ENCODE measurements at places on chromosomes 3 and 15.
A peak's percentile ranks its signal among the peaks of the same experiment; 100 is the strongest.

DNA sequence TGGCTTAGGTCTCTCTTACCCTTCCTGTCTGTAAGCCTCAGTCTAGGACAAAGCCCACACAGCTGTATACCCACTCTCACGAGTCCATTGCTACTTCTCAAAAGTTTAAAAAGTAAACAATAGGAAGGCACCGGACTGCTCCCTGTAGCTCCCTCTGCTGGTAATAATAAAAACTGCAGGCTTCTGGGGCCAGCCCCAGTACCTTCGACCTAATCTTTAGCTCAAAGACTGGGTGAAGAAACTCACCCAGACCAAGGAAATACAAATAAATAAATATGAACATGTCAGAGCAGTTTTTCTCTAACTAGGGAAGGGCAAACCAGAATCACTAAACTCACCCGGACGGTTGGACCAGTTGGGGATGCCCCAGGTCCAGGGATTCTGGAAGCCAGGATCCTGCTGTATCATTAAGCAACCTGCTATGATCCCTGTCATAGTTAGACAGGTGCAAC, 5.0 kb downstream of the FAM219B start:
- peak; percentile 41 for ATAC-seq

DNA sequence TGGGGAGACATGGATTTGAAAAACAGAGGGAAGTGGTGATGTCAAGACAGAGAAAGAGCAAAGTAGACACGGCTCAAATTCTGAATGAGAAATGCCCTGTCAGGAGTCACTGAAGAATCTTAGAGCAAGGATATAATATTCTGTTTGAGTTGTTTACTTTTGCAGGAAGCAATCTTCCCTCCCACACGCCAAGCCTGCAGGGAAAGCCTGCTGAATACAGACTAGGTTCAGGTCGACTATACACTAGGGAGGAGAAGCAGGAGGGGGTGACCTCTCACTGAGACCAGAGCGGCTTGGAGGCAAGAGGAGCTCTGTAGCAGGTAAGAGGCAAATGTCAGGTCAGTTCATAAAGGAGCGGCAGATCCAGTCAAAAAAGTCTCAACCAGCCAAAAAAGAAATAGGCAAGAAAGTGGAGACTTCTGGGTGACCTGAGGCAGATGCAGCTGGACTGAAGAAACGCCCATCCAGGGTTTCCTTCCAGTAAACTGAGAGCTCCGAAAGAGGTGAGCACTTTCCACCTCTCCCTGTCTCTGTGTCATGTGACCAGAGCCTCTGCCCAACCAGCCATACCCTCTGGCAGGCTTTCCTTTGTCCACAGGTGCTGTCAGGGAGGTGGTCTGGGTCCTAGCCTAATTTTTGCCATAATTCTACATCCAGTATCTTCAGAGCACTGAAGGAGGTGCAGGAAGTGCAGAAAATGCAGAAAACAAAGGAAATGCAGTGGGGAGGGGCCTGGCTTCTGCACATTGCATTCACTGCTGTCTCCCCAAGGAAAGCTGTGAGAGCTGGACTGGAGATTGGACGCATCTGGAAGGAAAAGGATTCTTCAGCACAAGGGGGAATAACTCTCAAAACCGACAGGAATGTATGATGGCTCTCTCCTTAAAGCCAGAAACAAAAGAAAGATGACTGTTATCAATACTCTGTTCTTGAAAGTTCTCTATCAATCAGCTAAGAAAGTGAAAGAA, 37.8 kb upstream of the CTXND1 start:
- no peak for ATAC-seq

DNA sequence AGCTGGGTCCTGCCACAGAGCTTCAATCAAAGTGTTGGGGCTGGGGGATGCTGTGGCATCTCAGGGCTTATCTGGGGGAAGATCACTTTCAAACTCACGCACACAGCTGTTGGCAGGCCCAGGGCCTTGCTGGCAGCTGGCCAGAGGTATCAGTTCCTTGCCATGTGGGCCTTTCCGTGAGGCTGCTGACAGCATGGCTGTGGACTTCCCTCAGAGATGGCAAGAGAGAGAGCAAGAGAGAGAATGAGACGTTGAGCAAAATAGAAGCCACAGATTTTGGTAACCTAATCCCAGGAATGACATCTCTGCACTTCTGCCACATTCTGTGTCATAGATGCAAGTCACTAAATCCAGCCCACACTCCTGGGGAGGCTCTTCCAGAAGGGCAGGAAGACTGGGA, 91.0 kb downstream of the TPRG1 start:
- ATAC-seq = no peak

DNA sequence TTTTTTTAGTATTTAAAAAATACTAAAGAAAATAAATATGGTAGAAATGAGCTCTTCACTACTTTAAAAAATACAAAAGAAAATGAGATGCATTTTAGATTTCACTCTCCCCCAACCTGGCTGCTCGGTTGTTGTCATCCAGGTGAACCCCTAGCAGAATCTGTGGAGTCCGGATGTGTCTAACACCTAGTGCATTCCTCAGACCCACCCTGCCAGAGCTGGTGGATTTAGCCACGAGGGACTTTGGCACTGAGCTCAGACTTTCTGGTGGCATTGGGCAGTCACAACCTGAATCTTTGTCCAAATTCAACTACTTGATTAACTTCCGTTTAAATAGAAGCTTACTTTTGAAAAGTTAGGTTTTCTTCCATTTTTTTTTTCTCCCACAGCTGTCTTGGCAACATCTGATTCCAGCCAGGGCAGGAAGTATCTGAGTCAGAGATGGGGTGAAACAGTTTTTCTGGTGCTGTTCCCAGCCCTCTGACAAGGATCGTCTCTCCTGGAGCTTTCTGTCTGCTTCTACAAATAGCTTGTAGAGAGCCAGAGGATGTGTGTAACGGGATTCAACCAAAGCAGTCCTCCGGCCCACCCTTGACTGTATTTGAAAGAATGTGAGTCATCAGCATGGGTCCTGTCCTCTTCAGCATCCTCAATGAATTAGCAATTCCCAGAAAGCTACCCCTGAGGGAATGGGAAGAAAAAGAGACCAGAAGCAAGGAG, 301.8 kb upstream of the MCTP2 start:
- ATAC-seq = no peak

- ATAC-seq = no peak
Observed at GRCh38 chr3:193229851-193230420, 11.1 kb upstream of the PLAAT1 start.

DNA sequence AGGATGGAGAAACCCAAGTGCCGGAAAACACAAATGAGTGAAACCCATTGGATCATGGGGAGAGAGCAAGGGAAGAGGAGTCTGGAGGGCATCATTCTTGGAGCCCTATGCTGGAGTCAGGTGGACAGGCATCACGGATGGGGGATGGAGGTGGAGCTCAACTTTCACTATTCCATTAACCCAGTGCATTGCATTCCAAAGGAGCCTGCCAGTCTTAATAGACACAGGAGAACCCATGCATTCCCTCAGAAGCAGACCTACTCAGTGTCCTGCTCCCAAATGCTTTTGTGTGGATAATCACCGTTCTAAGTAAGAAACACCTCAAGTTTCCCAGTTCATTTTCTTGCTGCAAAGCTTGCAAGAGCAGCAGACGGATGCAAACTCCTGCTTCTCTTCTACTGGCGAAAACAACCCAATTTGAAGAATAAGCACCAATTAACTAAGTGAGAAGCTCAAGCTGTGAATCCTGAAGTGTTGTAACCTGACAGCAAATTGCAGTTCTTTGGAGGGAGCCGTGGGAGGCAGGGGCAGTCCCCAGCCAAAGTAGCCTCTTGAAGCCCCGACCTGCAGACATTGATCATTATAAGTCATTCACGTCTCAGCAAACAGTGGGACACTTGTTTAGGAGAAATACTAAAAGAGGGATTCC, 25.3 kb downstream of the SEMA5B start:
- ATAC-seq = no peak

- ATAC-seq = no peak
Observed at GRCh38 chr3:118818386-118818785, 216.3 kb downstream of the IGSF11 start.

DNA sequence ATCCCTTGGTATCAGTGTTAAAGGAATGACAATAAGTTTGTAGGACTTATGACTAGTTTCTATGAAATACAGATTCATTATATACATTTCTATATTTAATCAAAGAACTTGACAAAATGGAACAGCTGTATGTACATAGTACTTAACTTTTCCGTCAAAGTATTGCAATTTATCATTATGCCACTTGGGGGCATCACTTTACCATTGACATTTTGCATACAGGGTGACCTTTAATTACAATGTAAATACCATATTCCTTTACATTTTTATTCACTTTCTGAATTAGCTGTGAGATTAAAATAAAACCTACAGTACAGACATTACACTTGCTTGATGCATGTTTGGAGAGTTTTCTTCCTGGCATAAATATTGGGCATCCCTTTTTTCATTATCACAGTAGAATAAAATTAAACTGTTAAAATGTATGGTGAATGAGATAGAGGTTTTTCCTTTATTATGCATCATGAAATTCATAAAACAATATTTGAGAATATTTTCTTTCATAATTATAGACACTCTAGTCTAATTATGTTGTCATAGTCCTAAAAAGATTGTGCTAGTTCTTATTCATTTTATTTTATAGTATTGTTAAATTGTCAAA, 6.9 kb downstream of the NEK11 start:
- peak; percentile 83 for ATAC-seq

DNA sequence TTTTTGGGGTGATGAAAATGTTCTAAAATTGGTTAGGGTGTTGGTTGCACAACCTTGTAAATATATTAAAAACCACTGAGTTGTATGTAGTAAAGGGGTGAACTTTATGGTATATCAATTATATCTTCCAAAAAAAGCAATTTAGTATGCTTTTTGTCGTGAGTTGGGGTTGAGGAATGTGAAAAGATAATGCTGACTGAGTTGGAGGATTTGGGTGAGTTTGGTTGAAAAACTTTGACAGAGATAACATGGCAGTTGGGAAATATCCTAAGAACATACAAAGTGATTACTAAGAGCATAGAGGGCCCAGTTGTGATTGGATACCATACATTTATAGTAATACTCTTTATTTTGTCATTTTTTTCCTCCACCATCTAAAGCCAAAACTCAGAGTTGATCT, 33.6 kb downstream of the HMG20A start:
- ATAC-seq = no peak

GRCh38 chr3:31946484-31947081, 34.5 kb downstream of the OSBPL10 start:
- ATAC-seq = no peak

GRCh38 chr15:62977952-62978811, 64.4 kb upstream of the TPM1 start:
- ATAC-seq = peak; percentile 79

DNA sequence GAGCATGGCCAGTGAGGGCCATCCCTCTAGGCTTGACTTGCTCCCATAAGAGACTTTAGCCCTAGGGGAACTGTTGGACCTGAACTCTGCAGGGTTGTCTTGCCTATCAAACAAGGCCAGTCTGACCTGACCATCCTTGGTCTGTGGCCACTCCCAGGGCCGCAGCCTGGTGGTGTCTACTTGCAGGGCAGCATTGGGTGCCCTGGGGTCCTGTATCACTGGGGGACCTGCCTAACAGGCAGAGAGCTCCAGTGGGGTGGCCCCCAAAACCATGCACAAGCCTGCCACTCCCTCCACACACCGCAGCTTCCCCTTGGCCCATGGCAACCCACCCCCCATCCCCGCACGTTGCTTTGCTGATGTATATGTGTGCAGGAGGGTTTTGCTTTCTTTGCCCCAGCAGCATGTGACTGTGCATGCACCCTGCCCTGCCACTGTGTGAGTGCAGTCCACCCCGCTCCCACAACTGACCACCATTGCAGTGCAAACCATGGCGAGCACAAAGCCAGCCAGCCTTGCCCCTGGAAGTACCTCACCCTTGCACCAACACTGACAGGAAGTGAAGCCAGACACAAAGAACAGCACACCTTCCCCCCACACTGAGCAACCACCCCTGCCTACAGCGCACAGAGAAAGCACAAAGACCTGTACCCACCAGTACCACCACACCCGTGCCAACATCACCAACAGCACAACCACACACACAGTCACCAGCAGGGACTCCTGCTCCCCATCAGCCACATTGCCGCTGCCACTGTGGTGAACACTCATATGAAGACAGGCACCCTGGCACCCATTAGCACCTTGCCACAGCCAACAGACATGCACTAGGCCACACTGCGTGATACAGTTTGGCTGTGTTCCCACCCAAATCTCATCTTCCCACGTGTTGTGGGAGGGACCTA, 88.8 kb downstream of the SENP7 start:
- ATAC-seq = no peak

DNA sequence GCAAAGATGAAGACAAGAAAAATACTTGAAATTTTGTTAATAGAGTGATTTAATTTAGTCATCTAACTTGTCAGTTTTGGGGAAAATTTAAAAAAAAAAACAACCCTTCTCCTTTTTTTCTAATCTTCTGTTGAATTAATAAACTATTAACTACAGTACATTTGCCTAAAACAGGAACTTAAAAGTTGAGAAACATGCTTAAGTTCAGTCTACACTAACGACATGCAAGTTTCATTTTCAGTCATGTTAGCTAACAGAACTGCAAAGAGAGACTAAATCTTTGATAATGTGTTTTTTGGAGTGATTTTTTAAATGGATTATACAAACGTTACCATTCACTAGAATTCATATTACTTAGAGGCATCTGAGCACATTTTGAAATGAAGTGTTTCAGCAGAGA, 71.9 kb upstream of the MBNL1 start:
- ATAC-seq = no peak

DNA sequence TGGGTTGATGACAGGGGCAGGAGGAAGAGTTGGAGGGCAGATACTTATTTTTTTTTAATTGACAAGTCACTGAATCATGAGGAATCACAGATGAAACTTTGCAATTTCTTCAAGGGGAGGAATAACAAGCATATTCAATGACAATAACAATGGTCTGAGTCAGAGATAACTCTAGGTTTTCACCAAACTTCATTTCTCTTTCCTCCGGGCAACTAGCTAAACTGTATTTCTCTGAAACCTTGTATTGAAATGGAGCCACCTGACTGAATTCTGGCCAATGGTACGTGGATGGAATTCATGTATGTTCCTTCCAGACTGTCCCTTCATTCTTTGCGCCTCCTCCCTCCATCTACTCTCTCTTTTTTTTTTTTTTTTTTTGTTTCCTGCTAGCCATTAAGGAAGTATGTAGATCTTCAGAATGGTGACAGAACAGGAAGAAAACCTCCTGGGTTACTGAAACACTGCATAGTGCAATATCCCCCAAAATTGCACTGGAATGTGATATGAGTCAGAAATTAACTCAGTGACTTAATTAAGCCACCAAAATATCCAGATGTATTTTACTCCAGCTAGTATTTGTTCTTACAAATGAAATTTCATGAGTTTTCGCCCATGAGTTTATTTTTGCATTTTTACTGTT, 495.4 kb downstream of the OTOL1 start:
- no peak for ATAC-seq

DNA sequence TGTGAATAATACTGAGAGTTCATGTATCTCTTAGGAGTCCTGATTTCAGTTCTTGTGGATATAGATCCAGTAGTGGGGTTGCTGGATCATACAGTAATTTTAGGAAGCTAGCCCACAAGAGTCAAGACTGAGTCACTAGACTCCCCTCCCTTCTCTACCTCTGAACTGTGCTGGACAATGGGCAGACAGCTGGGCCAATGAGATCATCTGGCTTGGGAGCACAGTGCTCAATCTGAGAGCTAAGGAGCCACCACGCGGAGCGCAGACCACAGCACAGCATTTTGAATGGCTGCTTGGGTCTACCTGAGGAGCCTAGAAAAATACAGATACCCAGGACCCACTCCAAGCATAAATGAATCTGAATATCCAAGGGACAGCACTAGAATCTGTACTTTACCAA, 32.5 kb downstream of the WNT5A start:
- ATAC-seq = 0 out of 3 replicates have a peak, but pooled peaks have one; percentile 22

GRCh38 chr3:39801216-39801615, 8.2 kb upstream of the MYRIP start:
- no peak for ATAC-seq

All from SK-N-SH treated with all-trans-retinoic acid at 6 μM for 48 hours (cell line).